Ovary (tissue), 10 donors: ENCODE measurements at places on chromosomes 16 and 17. TPM values are rescaled to one million over a fixed set of nuclear protein-coding genes. Genes with fewer than 3 reads are reported as not detected.

Gene QRICH2
- 1.1 TPM for total RNA-seq

DNA sequence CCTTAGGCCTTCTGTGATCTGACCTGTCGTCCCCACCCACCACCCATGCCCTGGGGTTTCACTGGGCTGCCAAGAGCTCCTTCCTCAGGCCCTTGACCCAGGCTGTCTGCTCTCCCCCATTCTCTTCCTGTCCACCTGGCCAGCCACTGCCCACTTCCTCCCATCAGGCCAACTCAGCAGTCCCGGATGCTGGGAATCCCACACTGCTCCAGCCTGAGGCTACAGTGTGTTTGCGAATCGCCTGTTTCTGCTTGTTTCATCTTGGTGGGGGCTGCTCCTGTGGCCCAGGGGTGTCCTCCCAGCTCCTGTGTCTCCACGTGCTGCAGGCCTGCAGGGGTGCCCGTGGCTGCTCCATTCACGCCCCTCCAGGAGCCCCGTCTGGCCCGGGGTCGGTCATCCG, 839 bp upstream of the METRN start:
- H3K36me3 ChIP-seq = no peaks in the 10 kb centered on the region
- H3K27ac ChIP-seq = no peak overlapping the region
- H3K27me3 ChIP-seq = no peaks in the 10 kb centered on the region

Gene DOC2B
- total RNA-seq = 1.5 TPM

Gene KRTAP17-1
- total RNA-seq = not detected

Gene ENO3
- 4.2 TPM for total RNA-seq

Gene MC1R
- total RNA-seq = 6.2 TPM

- no peaks in the 10 kb centered on the region for H3K27me3 ChIP-seq
- no peaks in the 10 kb centered on the region for H3K36me3 ChIP-seq
- H3K4me1 ChIP-seq = peaks cover 2% of the 10 kb centered on the region
- H3K4me3 ChIP-seq = peak overlapping the region; percentile 66
- DNase-seq = no peak
Measured at GRCh38 chr17:1830288-1830687, 483 bp downstream of the RPA1 start.

Gene KIF22
- 31.0 TPM for total RNA-seq

DNA sequence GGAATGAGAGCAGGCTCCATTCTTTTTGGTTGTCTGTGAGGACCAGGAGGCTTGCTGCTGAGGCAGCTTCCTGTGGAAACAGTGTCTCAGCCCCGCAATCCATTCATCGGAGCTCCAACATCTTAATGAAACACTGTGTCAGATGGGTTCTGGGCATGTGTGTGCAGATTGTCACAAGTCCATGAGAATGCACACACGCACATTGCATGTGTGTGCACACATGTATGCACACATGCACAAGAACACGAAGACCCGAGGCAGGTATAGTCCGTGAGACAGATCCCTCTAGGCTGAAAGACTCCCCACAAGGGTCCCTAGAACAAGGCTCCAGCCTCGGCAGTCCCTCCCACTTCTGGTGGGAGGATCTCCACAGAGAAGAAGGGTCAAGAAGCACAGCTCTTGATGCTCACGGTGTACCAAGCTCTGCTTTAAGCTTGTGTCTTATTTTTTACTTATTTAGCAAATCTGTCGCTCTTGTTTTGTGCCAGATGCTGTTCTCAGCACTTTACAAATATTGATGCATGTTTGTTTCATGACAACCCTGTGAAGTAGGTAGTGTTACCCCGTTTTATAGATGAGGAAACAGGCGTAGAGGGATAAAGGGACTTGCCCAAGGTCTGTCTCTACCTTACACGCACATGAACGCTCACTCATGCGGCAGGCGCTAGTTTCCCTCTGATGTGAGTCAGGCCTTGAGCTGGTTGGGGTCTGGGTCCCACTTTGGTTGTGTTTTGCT, 213.1 kb downstream of the SEC14L1 start:
- H3K27me3 ChIP-seq = no peaks in the 10 kb centered on the region
- peaks cover 34% of the 10 kb centered on the region for H3K4me1 ChIP-seq
- H3K36me3 ChIP-seq = no peaks in the 10 kb centered on the region
- peak; percentile 29 for DNase-seq

GRCh38 chr17:34177642-34178041, 77.4 kb upstream of the CCL2 start:
- H3K36me3 ChIP-seq = no peaks in the 10 kb centered on the region
- H3K27ac ChIP-seq = no peak overlapping the region
- DNase-seq = no peak
- no peaks in the 10 kb centered on the region for H3K4me1 ChIP-seq
- no peak overlapping the region for H3K4me3 ChIP-seq
- H3K27me3 ChIP-seq = no peaks in the 10 kb centered on the region

GRCh38 chr17:13541032-13541480, 60.7 kb downstream of the HS3ST3A1 start:
- no peak for DNase-seq
- no peak overlapping the region for H3K4me3 ChIP-seq
- H3K4me1 ChIP-seq = no peaks in the 10 kb centered on the region
- no peaks in the 10 kb centered on the region for H3K36me3 ChIP-seq
- H3K27me3 ChIP-seq = no peaks in the 10 kb centered on the region

GRCh38 chr17:58337210-58337599, 8.6 kb upstream of the TSPOAP1 start:
- H3K27me3 ChIP-seq = no peaks in the 10 kb centered on the region
- DNase-seq = no peak
- no peak overlapping the region for H3K27ac ChIP-seq
- no peaks in the 10 kb centered on the region for H3K4me1 ChIP-seq
